ENCODE measurements at places on chromosomes 5 and 9. TPM values are rescaled to one million over a fixed set of nuclear protein-coding genes. Genes with fewer than 3 reads are reported as not detected.
A peak's percentile ranks its signal among the peaks of the same experiment; 100 is the strongest.

DNA sequence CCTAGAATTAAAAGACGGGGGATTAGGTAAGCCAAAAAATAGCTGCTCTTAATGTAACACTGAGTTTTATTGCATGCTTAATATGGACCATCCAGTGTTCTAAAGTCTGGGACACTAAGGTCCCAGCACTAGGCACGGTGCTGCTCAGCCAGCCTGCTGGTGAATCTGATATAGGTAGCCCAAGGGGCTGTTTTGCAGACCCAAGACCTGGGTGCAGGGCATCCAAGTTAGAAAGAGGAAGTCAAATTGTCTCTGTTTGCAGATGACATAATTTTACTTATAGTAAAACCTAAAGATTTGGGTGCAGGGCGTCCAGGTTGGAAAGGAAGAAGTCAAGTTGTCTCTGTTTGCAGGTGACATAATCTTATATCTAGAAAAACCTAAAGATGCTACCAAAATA lies 17.8 kb downstream of the IFNA5 start:
- H3K27ac ChIP-seq = no peak overlapping the region
- no peak for DNase-seq
- H3K27me3 ChIP-seq = no peaks in the 10 kb centered on the region
- H3K36me3 ChIP-seq = no peaks in the 10 kb centered on the region
- H3K4me3 ChIP-seq = no peak overlapping the region
- H3K4me1 ChIP-seq = no peaks in the 10 kb centered on the region

GRCh38 chr5:95870105-95870672 lies 47.7 kb upstream of the GLRX start:
- no peak for DNase-seq

GRCh38 chr9:91835632-91836031 lies 114.4 kb downstream of the ROR2 start:
- H3K27ac ChIP-seq = no peak overlapping the region
- H3K27me3 ChIP-seq = no peaks in the 10 kb centered on the region
- no peak for DNase-seq
- H3K4me1 ChIP-seq = no peaks in the 10 kb centered on the region
- no peak overlapping the region for H3K4me3 ChIP-seq

DNA sequence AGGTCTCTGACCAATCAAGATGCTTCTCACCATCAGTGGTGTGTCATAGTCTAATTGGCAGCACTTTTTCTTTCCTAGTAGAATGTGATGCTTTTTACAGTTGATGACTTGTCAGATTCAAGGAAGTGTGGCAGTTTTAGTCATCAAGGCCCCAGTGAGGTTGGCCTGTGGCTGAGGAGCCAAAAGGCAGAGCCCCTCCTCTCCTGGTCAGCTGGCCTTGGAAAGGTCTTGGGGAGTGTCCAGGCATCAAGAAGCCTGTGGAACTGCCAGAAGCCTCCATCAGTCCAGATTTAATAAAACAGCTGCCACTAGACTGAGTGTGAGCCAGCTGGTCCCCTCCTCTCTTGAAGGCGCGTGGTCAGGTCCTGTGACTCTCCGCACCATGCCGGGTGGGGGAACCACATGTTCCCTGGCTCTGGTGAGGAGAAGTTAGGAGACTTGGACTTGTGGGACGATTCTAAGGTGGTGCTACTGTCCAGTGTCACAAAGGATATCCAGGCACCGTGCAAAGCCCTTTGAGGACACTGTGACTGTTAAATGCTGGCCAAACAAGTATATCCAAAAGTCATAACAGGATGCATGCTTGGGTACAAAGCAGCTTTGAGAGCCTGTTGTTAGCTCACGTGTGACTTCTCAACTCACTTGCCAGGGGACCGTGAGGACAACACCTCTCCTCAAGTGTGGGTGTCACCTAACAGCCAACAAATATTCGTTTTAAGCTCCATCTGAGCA lies 6.1 kb upstream of the ANGPTL2 start:
- DNase-seq = no peak
- peaks cover 6% of the 10 kb centered on the region for H3K4me1 ChIP-seq
- H3K36me3 ChIP-seq = no peaks in the 10 kb centered on the region

GRCh38 chr5:39794513-39795210 lies 369.9 kb upstream of the DAB2 start:
- no peak for DNase-seq
- H3K4me1 ChIP-seq = no peaks in the 10 kb centered on the region
- no peaks in the 10 kb centered on the region for H3K36me3 ChIP-seq
- H3K4me3 ChIP-seq = no peak overlapping the region
- H3K27me3 ChIP-seq = no peaks in the 10 kb centered on the region

- H3K27ac ChIP-seq = no peak overlapping the region
- peak; percentile 86 for DNase-seq
- H3K4me3 ChIP-seq = no peak overlapping the region
Observed at GRCh38 chr5:142611154-142611553, 74.7 kb downstream of the FGF1 start.

DNA sequence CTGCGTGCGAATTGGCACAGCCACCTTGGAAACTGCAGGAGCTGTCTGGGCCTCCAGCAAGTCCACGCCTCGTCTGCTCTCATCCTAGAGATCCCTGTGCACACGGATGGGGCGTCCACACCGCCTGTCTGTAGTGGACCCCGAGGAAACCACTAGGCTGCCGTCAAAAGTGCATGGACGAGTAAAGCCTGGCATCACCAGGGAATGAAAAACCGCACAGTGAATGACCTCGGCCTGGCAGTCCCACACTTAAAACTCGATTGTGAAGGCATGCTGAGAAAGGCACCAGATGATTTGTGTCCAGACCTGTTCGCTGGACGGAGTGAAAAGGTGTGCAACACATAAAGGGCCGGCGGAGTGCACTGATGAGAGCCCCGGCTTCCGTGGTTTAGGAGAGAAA lies 50.8 kb downstream of the MRPL36 start:
- no peaks in the 10 kb centered on the region for H3K27me3 ChIP-seq
- DNase-seq = no peak
- no peak overlapping the region for H3K27ac ChIP-seq
- H3K4me1 ChIP-seq = no peaks in the 10 kb centered on the region
- H3K4me3 ChIP-seq = no peak overlapping the region

DNA sequence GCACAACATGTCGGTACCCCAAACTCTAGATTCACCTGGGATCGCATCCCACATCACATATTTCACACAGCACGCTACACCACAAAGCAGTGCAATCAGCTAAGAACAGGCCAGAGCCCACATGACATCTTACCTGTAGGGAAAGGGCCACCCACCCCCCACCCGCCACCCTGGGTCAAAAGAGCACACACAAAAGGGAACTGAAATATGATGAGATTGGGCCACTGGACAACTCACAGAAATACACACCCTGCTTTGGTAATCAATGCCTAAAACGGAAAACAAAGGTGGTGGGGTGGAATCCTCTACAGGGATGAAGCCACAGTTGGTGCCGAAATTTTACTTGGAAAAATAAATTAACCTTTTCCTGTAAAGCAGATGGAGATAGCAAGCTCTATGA lies 13.1 kb downstream of the RETREG1 start:
- no peaks in the 10 kb centered on the region for H3K27me3 ChIP-seq
- H3K27ac ChIP-seq = no peak overlapping the region
- no peak overlapping the region for H3K4me3 ChIP-seq
- DNase-seq = no peak
- H3K36me3 ChIP-seq = no peaks in the 10 kb centered on the region
- H3K4me1 ChIP-seq = peaks cover 5% of the 10 kb centered on the region

DNA sequence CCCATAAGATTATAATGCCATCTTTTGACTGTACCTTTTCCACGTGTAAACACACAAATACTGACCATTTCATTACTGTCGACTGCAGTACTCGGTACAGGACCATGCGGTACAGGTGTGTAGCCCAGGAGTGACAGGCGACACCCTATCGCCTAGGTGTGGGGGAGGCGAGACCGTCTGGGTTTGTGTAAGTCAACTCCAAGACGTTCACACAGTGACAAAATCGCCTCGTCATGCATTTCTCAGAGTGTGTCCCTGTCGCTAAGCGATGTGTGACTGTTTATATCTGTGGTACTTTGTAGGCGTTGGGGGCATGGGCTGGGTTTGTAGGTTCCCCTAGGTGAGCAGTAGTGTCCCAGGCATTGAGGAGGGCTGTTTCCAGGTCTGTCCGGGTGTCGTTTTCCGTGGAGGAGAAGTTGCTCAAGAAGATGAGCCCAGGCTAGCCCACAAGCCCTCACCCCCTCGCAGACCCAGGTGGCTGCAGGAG lies 20.3 kb downstream of the NEK6 start:
- H3K27ac ChIP-seq = no peak overlapping the region
- no peak overlapping the region for H3K4me3 ChIP-seq
- no peaks in the 10 kb centered on the region for H3K27me3 ChIP-seq
- H3K4me1 ChIP-seq = peaks cover 37% of the 10 kb centered on the region

- no peaks in the 10 kb centered on the region for H3K36me3 ChIP-seq
- peaks cover 16% of the 10 kb centered on the region for H3K4me1 ChIP-seq
- H3K4me3 ChIP-seq = no peak overlapping the region
- H3K27ac ChIP-seq = no peak overlapping the region
- H3K27me3 ChIP-seq = no peaks in the 10 kb centered on the region
Observed at GRCh38 chr5:151086905-151087360, 6.1 kb upstream of the TNIP1 start.

DNA sequence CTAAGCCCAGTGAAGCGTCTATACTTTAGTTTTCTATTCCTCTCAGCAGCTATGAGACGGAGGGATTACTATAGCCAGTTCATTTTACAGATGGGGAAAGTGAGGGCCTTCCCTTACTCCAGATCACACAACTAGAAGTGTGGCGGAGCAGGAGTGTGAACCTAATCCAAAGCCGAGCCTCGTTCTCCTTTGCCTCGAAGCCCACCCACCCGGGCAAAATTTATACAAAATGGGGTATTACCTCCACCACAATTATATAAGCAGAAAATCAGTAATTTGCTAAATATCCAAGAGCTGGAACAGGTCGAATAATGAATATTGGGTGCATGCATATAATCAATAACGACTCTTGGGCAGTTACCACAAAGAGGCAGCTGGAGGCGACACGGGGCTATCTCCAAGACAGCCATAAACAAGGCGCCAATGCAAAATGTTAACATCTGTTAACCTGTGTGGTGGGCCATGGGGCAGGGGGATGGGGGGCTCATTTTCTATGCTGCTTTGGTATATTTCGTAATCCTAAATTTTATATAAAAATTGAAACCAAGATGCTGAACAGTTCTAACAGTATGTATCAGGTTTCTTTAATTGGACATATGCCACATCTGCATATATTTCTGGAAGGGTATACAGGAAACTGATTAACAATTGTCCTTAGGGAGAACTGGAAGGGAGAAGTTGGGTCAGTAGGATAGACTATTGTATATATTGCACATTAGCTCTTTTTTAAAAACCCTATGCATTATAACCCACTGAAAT lies 1.2 kb upstream of the RNF44 start:
- peaks cover 37% of the 10 kb centered on the region for H3K4me1 ChIP-seq
- H3K27me3 ChIP-seq = no peaks in the 10 kb centered on the region
- H3K36me3 ChIP-seq = no peaks in the 10 kb centered on the region
- H3K27ac ChIP-seq = peak overlapping the region; percentile 99
- DNase-seq = no peak

- H3K36me3 ChIP-seq = no peaks in the 10 kb centered on the region
- no peak overlapping the region for H3K27ac ChIP-seq
- H3K4me3 ChIP-seq = no peak overlapping the region
- no peaks in the 10 kb centered on the region for H3K27me3 ChIP-seq
Observed at GRCh38 chr9:89541798-89542197, 43.9 kb upstream of the SEMA4D start.

GRCh38 chr5:141031006-141031405 lies 20.2 kb upstream of the PCDHB1 start:
- H3K4me3 ChIP-seq = peak overlapping the region; percentile 21
- H3K27me3 ChIP-seq = no peaks in the 10 kb centered on the region

DNA sequence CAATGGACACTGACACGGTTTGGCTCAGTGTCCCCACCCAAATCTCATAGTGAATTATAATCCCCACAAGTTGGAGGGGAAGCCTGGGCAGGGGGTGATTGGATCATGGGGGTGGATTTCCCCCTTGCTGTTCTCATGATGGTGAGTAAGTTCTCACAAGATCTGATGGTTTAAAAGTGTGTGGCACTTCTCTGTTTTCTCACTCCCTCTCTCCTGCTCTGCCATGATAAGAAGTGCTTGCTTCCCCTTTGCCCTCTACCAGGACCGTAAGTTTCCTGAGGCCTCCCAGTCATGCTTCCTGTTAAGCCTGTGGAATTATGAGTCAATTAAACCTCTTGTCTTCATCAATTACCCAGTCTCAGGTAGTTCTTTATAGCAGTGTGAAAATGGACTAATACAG lies 115.8 kb upstream of the KIF2A start:
- DNase-seq = no peak
- H3K27me3 ChIP-seq = no peaks in the 10 kb centered on the region
- H3K4me1 ChIP-seq = no peaks in the 10 kb centered on the region
- H3K36me3 ChIP-seq = no peaks in the 10 kb centered on the region
- no peak overlapping the region for H3K4me3 ChIP-seq

DNA sequence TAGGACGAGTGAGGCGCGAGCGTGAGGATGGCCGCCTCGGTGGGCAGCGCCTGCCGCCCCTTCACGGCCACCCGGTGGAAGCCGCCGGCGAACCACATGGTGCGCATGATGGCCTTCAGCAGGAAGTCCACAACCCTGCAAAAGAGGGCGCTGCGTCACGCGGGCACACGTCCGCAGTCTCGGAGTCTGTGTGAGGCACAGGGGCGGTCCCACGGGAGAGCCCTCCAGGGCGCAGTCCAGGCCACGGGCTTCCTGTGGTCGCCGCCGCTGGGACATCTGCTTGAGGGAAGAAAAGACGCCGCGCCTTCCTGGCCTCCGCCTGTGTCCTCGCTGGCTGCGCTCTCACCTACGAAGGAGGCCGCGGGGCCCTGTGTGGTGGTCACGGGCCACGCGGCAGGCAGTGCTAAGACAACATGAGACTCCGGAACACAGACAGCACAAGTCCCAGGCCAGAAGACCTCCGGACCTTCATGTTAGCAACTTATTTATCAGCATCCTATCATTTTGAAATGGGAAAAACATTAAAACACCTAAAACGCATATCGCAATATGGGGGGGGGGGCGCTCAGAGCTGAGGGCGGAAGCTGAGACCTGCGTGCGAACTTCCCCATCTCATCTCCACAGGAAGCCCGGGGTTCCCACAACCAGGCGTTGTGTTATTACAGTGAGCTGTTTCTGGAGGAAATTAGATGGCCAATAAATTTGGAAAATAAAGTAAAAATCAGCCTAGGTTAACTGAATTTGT lies 28.8 kb downstream of the LPCAT1 start:
- H3K36me3 ChIP-seq = no peaks in the 10 kb centered on the region
- no peaks in the 10 kb centered on the region for H3K27me3 ChIP-seq
- no peak for DNase-seq
- no peak overlapping the region for H3K4me3 ChIP-seq
- no peaks in the 10 kb centered on the region for H3K4me1 ChIP-seq
- H3K27ac ChIP-seq = no peak overlapping the region

Gene STPG3
- 14.6 TPM for total RNA-seq

Gene ADAMTSL2
- total RNA-seq = 9.4 TPM

Gene ENTREP1
- 7.9 TPM for total RNA-seq

Gene TAF11L5
- not detected for total RNA-seq

Gene MOCS2
- total RNA-seq = 46.1 TPM

Gene TNFAIP8
- total RNA-seq = 6.3 TPM

Gene NAIF1
- 18.5 TPM for total RNA-seq

Gene MSX2
- 39.2 TPM for total RNA-seq

Gene SLC46A2
- total RNA-seq = 1.4 TPM

Gene SEMA5A
- 3.4 TPM for total RNA-seq
